Stimulated activated CD4-positive, alpha-beta T cell treated with anti-CD3 and anti-CD28 coated beads, Interleukin-1b, Interleukin-23, amount 100 ng/mL, for 4 hours (primary cell): ENCODE measurements at places on chromosomes 5 and 9.
A peak's percentile ranks its signal among the peaks of the same experiment; 100 is the strongest.

- DNase-seq = no peak
These were observed 24.2 kb downstream of the CLPTM1L start for GRCh38 chr5:1320436-1321344.

DNA sequence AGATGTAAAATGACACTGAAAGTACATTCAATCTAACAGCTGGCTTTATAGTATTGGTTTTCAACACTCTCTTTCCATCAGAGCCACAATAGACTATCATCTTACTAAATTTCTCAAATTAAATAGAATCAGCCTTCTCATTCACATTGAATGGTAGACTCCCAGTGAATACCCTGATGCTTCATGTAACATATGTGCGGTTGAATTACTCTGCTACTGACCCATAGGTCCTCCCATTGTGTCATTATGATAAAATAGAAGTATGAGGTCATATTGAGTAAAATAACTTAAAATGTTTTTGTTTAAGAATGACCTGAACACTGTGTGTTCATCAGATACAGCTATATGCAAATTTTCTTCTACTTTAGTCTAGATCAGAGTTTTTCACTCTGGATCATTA is 75.9 kb upstream of the ADAMTSL1 start:
- DNase-seq = no peak

GRCh38 chr5:172556262-172556661 is 84.8 kb upstream of the NEURL1B start:
- DNase-seq = no peak

GRCh38 chr5:131514316-131515283 is 120.4 kb downstream of the RAPGEF6 start:
- DNase-seq = no peak

GRCh38 chr5:131757830-131758519 is 38.8 kb downstream of the FNIP1 start:
- DNase-seq = no peak

GRCh38 chr5:113067635-113068344 is 91.2 kb downstream of the DCP2 start:
- DNase-seq = no peak

GRCh38 chr5:1123418-1124147 is 11.7 kb upstream of the SLC12A7 start:
- DNase-seq = no peak

DNA sequence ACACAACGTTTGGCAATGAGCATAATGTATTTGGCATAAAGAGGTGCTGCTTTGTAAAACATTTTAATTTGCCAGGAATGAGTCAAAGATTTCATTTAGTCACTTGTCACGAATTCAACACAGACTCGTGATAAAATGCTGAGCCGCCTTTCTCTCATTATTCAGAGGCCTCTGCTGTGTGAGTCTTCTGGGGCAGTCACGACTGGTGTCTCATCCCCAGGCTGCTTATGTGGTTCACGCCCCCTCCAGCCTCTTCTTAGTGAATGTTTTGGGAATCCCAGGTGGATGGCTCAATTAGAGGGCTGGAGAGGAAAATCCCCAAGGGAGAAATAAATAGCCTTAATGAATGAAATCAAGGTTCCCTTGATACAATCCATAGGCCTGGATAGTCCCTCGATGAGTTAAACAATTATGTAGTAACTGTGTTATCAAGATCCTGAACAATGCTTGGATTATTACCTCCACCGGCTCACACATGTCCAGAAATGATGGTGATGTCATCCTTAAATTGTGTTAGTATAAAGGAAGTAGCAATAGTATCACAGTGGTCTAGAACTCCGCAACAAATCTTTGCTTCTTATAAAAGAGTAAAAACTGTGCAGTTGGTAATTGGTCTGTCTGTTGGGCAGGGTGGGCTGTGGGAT is 192.1 kb upstream of the ADAMTS16 start:
- no peak for DNase-seq

DNA sequence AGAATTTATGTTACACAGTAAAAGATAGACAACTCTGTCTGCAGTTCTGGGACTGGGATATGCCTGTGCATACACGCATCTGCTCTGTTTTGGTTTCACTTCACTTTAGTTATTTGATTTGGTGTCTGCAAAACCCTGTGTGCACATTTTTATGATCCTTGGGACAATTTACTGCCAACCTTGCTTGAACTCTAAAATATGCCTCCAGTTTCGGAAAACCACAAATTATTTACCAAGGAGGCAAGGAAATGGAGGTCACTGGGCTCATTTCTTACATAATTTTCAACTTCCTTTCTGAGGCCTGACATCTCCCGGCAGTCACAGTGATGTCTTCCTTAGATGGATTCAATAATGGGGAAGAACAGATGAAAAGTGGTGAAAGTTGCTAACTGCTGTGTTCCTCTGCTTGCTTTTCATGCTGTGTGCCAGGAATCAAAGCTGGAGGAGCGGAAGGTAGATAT is 61.2 kb upstream of the TAF11L2 start:
- DNase-seq = no peak

- no peak for DNase-seq
These were observed 22.7 kb downstream of the ANXA2R start for GRCh38 chr5:43017428-43017815.

GRCh38 chr9:135608999-135609317 is 30.4 kb downstream of the GLT6D1 start:
- DNase-seq = no peak

GRCh38 chr9:72351538-72352453 is 13.2 kb downstream of the ZFAND5 start:
- no peak for DNase-seq

DNA sequence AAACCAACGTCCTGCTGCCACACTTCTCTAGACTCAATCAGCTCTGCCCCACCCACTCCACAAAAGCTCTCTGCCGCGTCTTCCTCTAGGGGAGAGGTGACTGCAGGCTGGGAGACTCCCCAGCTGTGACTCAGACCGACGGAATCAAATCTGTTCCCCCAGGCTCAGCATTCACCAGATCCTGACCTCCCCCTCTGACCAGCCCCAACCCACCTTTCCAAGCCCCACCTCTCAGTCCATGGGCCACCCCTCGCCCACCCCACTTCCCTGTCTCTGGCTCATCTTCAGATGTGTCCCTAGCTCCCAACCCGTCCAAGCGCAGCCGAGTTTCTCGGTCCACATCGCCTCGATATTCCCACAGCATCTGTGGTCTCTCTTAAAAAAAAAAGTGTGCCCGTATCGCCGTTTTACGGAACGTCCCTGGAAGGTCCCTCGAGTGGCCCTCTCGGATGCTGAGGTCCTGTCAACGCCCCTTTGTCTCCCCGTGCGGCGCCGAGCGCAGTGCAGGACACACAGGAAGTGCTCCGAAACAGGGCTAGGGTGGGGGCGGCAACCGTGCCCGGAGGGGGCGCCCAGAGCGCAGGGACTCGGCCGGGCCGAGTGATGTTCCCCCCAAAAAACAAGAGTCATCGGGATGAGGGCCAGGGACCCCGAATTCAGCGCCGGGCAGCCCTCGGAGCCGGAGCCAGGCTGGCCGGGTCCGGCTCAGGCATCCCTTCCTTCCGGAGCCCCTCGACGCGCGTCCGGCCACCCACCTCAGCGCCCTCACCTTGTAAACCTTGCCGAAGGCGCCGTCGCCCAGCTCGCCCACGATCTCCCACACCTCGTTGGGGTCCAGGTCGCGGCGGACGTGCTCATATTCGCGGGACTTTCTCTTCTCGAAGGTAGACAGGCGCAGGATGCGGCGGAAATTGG is 649 bp downstream of the STK10 start:
- DNase-seq = peak; percentile 51

DNA sequence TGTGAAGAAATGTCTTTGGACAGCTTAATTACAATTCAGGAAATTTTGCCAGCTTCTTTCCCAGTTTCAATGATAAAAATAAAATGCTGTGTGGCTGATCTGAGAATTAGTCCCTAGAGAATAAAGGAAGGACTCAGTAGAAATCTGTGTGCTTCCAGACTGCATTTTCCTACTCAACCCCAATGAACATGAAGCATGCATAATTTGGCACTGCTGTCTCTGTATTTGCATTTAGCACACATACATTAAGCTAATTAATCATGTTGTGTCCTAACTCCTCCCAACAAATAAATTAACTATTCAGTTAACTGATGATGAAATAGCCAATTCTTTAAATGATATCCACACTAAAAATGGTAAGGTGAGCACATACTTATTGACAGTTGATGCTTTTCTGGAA is 380.0 kb upstream of the RORB start:
- DNase-seq = no peak

- no peak for DNase-seq
These were observed 26.2 kb downstream of the WWC1 start for GRCh38 chr5:168317521-168318147.

GRCh38 chr9:134637241-134637640 is 4.4 kb upstream of the COL5A1 start:
- DNase-seq = no peak

DNA sequence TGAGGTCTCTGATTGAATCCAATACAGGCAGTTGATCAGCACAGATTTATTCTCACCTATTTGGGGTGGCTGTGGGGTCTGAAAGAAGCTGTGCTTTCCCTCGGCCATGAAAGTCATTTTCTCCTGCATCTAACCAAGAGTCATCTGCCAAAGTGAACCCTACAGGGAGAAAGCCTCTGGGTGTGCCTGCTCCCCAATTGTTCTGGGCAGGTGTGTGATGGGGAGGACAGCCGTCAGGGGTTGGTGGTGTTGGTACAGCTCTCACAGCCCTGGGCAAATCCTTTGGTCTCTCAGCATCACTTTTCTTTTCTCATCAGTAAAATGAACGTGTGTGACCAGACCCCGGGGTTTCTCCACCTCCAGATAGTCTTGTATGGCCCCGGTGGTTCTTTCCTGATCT is 2.5 kb downstream of the PHF2 start:
- no peak for DNase-seq

DNA sequence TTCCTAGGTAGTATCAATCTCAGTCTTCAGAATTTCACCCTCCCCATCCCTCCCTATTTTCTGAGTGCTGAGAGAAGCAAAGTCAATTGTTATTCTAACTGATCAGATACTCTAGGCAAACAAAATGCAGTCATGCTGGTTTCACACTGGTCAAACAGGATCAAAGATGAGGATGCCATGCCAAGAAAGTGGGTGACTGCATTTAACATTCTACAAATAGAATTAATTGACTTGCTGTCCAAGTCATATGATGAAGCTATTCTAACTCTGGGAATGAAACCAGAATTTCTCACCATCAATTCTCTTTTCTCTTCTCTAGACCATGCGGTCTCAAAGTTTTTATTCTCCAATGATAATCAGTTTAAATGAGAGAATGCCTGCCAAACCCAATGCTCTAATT is 112.5 kb downstream of the CTNND2 start:
- DNase-seq = no peak

GRCh38 chr5:114447084-114447773 is 85.4 kb downstream of the KCNN2 start:
- no peak for DNase-seq

GRCh38 chr5:102796009-102796408 is 40.9 kb downstream of the PAM start:
- no peak for DNase-seq

DNA sequence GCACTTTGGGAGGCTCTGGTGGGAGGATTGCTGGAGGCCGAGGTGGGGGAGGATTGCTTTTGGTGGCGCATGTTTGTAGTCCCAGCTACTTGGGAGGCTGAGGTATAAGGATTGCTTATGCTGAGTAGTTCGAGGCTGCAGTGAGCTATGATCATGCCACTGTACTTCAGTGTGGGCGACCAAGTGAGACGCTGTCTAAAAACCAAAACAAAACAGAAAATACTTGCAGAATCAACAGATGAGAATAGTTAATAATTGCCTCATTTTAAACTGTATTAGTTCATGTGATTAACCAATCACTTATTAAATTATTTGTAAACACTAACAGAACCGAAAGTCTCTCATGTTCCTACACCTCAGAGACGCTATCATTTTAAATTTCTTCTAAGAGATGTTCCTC is 118.1 kb downstream of the CCDC171 start:
- DNase-seq = no peak

DNA sequence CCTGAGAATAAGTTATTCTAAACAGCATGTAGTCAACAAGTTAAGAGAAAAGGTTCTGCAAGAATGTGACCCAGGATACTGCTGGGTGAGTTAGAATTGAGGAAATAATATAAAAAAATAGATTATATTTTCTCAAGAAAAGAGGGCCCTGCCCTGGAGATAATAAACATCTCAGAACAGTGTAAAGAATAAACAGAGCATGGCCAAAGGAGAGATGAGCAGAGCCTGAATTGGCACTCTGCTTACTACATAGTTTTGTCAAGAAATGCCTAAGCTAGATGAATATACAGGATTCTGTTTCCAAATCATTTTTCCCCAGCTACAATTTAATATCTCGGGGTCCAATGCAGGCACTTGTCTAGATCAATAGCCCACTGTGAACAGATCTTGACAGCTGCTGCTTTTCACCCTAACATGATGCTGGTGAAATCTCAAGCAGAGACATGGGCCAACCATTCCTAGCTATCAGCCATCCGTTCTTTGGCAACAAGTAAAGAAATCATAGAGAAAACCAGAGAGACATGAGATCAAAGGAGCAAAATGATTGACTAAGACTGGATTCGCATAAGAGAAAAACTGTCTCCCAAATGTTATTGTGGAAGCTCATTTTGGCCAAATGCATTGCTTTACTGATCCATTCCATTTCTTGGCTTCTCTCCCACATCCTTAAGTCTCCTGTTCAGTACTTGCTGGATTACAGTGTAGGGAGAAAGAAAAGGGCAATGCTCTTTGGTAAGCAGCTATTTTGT is 173.2 kb downstream of the PRELID2 start:
- DNase-seq = no peak

DNA sequence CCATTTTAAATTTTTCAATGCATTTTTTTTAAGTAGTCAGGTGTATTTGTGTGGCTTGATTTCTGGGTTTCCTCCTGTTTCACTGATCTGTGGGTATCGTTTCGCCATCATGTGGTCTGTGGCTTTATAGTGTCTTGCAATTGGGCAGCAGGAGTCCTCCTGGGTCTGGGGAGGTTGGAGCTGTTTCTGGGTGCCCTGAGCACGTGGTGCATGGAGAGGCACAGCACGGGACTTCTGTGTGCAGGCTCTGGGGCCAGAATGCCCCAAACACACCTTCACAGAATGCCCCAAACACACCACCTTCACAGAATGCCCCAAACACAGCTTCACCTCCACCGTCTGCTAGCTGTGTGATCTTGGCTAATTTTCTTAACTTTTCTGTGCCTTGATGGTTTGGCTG is 82.6 kb upstream of the COL5A1 start:
- no peak for DNase-seq

DNA sequence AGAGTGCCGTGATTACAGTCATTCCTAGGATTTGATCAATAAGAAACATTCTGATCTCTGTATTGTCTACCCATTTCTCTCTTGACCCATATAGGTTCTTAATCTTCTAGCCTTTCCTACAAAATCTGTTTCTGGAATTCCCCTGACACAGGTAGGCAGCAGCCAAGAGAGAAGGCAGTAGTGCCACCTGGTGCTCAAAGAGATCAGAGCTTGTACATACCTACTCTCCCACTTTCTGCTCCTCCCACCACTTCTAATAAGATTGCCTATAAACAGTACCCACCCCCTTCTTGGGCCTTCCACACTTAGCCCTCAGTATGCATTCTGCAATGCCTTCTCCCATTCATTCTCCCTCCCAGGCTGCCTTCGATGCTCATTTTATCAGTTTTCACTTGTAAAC is 117.4 kb upstream of the RORB start:
- no peak for DNase-seq
